ENCODE measurements at places on chromosomes 11 and 22.

DNA sequence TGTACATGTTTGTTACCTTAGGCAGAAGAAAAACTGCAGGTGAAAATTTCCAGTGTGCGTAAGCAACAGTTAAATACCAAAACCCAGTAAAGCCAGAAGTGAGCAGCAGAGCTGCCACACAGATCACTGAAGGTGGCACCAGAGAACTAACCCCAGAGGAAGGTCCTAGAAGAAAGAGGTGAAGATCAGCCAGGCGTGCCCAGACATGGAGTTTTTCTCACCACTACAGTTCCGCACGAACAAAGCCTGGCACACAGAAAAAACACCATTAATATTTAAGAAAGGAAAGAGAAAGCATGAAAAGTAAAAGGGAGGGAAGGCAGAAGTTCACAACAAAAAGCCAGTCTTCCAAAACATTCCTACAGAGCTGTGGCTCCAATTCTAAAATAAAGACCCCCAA, 60.7 kb downstream of the STK33 start:
- DNase-seq = no peak

- no peak for DNase-seq
Observed at GRCh38 chr11:11668274-11668673, 46.5 kb upstream of the GALNT18 start.

DNA sequence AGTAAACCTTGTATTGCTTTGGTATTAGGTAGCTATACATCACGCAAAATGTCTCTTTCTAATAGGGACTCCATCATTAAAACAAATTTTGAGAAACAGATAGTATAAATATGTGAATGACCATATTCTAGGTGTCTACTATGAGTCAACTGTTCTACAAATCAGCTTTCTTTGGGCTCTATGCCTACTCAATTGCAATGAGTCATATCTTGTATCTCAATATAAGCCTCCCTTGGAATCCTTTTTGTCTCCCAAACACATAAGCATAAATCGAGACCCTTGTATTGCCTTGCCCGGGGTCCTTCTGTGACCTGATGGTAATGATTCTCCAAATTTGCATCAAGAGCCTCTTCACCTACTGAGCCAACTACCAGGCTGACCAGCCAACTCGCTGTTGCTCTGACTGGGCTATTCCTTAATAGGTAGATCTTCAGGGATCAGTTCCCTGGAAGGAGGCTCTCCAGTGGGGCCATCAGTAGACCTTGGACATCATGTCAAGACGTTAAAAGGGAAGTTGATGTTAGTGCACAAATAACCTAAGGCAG, 22.2 kb downstream of the BLID start:
- no peak for DNase-seq

GRCh38 chr11:79708319-79708932, 267.6 kb upstream of the TENM4 start:
- DNase-seq = no peak

DNA sequence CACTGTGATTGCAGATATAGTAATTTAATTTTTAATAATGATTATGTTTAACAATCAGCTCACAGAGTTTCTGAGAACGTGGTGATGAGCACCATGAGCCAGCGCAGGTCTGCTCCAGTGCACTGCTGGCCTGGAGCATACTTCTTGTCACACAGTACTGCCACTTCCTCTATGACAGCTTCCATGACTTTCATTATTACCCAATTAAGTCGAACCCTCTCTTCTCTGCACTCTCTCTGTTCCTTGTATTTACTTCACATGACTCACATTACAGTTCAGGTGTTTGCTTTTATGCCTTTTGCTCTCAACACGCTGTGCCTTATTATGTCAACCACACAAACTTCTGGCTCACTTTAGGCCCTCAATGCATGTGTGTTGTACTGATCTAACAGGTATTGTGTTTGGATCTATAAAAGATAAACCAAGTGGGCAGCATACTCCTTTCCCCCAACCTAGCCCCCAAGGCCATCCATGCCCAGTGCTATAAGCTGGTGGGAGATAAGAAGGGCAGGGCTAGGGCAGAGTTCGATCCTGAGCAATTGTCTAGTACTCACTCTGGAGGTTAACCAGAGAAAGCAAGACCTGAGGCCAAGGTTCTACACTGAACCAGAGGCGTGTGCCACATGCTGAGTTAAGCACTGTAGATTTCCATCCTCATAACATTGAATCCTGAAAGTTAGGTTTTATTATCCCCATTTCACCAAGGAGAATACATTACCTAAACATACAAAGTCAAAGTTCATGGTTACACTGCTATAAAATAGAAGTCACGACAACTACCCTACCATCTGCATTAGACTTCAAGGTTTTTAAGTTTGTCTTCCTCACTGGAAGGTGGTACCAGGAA, 356.5 kb downstream of the INSC start:
- no peak for DNase-seq

DNA sequence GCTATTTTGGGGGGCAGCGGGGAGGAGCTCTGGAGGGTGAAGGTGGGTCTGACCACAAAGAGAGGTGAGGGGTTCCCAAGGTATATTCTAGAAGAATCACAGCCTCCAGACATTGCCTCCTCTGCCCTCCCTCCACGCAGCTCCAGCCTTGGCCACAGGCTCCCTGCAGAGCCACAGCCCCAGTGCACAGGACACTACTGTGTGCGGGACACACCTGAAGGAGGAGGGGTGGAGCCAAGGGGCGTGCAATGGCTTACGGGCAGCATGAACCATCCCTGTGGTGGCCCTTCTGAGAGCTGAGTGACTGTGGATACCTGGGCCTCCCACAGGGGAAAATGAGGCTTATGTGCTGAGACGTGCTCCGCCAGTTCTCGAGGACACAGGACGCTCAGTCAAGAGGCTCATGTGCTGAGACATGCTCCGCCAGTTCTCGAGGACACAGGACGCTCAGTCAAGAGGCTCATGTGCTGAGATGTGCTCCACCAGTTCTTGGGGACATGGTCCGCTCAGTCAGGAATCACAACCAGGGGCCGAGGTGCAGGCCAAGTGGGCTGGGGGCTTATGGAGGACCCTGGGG, 417.3 kb downstream of the SHANK2 start:
- DNase-seq = no peak

DNA sequence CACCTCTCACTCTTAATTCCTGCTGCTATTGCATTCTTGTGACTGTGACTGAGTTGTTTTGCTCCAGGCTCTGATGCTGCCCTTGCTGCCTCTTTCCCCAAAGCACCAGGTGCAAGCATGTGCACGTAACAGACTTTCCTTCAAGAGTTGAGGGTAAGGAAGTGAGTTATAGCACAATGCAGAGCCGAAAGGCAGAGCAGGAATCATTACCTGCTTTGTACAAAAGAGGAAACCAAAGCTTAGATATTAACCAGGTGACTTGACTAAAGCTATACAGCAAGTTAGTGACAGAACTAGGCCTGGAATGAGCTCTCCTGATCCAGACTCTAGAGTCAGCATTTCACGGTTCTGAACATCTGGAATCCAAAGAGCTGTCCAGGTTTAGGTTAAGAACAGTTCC, 33.6 kb downstream of the NEU3 start:
- DNase-seq = no peak

DNA sequence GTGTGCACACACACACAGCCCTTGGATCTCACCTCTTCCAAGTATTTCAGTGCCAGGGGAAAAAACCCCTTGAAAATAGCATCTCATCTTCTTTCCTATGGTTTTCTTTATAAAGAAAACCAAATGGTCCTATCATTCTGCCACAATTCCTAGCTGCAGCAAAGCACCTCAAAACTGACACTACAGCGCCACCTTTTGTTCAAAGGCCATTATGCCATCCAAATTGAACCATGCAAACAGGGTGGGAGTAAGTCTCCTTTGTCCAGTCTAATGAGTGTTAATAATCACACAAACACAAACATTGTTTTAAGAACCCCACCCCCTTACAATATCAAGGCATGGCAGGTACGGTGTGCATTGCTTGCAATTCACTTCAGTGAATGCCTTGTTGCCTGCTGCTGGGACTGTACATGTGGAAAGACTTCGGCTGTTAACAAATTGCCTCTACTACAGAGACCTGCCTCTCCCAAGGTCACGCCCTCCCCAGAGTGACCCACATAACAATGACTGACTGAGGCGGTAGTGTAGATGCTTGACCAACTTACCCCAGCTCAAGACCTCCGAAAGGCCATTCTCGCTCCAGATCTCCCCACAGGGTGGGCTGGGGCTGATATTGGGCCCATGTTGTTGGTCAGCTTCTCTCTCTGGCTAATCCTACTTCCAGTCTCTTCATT, 31.7 kb downstream of the FAM181B start:
- no peak for DNase-seq

- DNase-seq = no peak
Observed at GRCh38 chr11:58028687-58029411, 1.9 kb upstream of the OR6Q1 start.

GRCh38 chr22:28316014-28316413, 363.6 kb downstream of the TTC28 start:
- DNase-seq = no peak

DNA sequence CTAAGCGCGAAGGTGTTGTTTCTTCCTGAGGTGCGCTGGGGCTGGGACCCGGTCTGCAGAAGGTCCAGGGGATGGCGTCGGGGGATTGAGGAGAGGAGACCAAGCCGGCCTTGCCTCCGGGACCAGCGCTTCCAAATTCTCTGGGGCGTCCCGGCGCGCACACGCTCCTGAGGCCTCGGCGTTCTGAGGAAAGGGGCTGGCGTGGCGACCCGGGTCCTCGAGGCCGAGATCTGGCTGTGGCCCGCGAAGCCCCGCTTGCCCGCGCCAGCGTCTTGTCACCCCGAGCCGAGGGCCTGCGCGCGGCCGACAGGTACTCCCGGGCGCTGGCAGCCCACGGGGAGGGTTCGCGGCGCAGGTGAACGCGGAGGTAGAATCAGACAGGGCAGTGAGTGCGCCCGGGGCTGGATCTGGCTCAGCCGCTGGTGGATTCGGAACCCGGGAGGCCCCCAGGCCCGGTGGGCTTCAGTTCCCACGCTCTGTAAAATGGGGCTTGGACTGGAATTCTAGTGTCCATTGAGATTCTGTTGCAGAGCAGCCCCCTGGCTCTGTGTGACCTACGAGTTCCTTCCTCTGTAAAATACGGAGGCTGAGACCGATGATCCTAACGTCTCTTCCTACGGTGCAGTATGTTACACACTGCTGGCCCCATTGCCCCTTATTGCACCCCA, 14.7 kb downstream of the SSH3 start:
- DNase-seq = no peak

DNA sequence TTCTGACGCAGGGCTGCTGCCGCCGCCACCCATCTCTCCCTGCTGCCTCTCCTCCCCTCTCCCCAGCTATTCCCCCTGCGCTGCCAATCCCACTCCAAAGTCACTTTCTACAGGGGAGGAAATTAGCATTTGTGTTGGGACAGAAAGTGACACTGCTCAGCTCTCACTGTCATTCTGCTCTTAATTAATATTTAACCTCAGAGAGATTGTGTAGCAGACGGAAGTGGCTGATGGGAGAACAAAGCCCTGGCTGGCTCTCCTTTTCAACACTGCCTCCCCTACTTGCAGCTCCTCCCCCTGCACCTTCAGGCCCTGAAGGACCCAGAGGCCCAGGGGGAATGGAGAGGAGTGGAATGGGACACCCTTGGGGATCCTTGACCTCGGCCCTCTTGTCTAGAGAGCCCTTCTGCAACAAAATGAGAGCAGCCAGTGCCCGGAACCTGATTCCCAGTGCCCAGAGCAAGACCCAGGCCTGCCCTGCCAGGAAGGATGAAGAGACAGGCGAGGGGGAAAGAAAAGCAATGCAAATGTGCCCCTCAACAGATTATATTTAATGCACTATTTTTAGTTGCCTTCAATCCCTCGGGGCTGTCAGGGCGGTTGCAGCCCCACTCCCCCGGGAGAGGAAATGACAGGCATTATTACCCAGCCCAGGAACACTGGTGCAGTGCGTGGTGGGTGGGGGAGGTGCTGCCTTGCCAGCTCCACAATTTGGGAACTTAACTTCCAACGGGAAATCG, 14.6 kb upstream of the NRGN start:
- DNase-seq = no peak

GRCh38 chr11:46611526-46612304, 5.3 kb downstream of the HARBI1 start:
- DNase-seq = no peak

DNA sequence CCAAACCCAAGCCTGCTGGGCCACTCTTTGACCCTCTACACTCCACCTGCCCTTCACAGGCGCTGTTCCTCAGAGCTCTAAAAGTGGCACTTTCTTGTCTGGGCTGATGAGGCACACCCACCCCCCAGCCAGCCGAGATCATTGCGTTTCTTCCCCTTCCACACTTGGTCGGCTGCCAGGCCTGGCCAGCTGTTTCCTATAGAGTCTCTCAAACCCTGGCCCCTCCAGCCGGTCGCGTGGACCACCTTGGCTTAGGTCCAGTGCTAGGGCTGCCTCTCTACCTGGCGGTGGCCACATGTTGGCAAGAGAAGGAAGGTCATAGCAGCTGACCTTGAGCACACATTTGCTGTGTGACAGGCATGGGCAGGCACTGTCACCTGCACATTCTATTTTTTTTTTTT, 60.6 kb downstream of the PPP6R2 start:
- no peak for DNase-seq

- DNase-seq = no peak
Observed at GRCh38 chr22:35174401-35175038, 82.8 kb upstream of the HMGXB4 start.

- DNase-seq = no peak
Observed at GRCh38 chr11:115764176-115764575, 260.0 kb upstream of the CADM1 start.

- no peak for DNase-seq
Observed at GRCh38 chr11:15280393-15280792, 165.7 kb downstream of the INSC start.

- DNase-seq = no peak
Observed at GRCh38 chr11:112163875-112164685, at the start of gene IL18. TSS of gene IL18 (minus strand) at chr11:112164094. CDS start at chr11:112155053, 9,041 bp downstream.

GRCh38 chr11:15688351-15688792, 573.6 kb downstream of the INSC start:
- DNase-seq = no peak

DNA sequence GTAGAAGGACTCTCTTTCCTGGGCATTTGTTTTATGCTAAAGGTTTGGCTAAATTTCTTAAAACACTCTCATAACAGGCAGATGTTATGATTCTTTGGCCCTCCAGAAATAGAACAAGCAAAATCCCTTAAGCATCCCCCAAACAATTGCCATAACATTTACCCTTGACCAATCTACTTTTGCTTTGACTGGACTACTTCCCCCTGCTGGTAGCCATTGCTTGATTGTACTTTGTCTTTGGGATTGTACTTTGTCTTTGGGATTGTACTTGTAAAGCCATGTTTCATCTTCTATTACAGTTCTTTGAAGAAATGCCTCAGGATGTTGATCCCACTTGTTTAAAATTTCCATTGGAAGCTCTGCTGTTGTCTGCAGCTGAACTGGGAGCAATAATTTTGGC, 53.3 kb upstream of the GLYAT start:
- DNase-seq = no peak

- no peak for DNase-seq
Observed at GRCh38 chr22:38907767-38908166, 35.8 kb upstream of the CBX6 start.

DNA sequence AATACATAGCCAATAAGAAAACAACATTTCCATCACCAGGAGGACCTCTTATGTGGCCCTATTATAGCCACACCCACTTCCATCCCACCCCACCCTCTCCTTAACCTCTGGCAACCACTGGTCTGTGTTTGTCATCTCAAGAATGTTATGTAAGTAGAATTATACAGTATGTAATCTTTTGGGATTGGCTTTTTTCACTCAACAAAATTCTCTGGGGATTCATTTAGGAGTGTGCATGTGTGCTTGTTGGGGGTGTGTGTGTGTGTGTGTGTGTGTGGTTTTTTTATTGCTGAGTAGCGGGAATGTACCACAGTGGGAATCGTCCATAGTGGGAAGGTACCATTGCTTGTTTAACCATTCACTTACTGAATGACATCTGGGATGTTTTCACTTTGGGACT, 5.2 kb downstream of the KCNJ5 start:
- no peak for DNase-seq

Measured in D721Med (cell line).